ENCODE measurements at places on chromosomes 16 and 17.

DNA sequence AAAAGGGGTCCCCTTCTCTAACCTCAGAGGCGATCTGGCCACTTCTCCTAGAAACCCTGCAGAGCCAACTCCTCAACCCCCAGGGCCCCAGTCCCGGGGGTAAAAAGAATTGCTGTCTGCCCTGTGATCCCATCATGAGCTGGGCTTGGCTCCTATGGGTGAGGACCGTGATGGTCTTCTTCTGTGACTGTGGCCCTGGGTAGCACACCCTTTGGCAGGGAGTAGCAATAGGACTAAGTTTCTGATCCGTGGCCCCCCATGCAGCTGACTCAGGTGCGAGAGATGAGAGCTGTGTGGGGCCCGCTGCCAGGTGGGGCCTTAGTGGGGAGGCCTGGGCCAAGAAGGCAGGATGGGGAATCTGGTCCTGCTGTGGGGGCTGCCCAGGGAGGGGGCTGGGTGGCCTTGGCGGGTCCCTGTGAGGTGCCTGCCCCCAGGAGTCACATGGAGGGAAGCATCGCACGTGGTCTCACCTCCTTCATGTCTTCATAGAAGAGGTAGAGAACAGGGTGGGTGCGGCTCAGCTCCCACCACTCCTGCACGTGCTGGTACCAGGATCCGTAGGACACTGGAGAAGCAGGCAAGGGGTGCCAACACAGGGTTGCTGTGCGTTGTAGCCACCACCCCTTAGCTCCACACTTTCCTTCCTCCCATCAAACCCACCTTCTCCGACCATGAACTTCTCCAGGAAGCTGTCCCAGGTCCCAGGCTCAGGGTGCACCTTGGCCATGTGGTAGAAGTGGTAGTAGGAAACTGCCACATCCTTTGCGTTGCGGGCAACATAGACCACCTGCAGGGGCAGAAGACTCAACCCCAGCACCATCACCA lies 3.3 kb downstream of the SULT1A1 start:
- DNase-seq: no peak

DNA sequence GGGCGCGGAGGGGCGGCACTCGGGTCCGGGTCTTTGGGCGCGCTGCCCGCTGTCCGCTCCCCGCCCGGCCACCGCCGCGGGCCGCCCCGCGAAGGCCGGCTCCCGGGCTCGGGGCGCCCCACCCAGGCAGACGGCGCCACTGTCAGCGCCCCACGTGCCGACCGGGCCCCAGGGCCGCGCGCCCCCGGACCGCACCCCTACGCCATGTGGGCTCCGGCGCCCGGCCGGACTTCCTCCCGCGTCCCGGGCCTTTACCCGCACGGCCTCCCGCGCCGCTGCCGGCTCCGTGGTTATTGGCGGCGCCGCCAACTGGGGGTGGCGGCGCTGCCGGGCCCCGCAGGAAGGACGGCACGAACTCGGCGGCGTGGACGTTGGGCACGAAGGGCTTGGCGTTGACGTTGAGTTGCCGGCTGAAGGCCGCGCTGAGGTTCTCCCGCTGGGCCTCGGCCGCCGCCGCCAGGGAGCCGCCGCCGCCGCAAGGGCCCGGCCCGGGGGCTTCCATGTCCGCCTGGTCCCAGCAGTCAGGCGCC lies 577 bp downstream of the GSPT1 start:
- peak; percentile 47 for DNase-seq

DNA sequence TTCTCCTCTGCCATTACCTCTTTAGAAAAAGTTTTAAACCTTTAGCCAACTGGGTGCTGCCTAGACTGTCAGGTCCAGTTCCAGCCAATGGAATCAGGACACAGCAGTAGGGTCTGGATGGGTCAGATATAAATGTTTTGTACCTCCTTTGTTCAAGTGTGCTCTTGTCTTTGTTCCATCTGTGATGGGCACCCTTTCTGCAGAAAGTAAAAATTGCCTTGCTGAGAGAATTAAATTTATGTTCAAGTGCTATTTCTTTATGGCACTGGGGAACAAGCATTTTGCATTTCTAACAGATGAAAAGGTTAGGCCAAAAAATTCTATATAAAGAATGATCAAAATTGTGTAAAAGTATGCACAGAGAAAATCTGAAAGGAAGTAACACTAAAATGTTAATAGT lies 5.2 kb upstream of the HP start:
- DNase-seq: no peak

GRCh38 chr17:56165072-56165641 lies 11.9 kb downstream of the ANKFN1 start:
- no peak for DNase-seq

DNA sequence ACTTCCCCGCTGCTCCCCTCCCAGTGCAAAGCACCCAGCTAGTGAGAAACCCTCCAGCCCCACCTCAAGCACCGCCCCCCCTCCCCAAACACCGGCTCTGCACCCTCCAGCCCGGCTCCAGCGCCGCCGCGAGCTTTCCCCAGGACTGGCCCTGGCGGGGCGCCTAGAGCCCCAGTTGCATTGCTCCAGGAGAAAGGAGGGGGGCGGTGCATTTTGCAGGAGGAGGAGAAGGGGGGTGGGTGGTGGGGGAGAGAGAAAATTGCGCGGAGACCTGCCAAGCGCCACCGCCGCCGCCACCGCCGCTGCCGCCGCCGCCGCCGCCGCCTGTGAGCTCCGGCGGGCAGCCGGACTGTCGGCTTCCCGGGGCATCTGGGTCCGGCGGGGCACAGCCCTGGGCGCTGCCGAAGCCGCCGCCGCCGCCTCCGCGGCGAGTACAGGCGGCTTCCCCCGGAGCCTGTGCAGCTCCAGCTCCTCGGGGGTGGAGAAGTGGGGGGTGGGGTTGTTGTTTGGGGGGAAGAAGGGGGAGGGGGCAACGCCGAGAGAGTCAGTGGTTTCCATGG lies 333 bp upstream of the NOG start:
- peak; percentile 76 for DNase-seq

DNA sequence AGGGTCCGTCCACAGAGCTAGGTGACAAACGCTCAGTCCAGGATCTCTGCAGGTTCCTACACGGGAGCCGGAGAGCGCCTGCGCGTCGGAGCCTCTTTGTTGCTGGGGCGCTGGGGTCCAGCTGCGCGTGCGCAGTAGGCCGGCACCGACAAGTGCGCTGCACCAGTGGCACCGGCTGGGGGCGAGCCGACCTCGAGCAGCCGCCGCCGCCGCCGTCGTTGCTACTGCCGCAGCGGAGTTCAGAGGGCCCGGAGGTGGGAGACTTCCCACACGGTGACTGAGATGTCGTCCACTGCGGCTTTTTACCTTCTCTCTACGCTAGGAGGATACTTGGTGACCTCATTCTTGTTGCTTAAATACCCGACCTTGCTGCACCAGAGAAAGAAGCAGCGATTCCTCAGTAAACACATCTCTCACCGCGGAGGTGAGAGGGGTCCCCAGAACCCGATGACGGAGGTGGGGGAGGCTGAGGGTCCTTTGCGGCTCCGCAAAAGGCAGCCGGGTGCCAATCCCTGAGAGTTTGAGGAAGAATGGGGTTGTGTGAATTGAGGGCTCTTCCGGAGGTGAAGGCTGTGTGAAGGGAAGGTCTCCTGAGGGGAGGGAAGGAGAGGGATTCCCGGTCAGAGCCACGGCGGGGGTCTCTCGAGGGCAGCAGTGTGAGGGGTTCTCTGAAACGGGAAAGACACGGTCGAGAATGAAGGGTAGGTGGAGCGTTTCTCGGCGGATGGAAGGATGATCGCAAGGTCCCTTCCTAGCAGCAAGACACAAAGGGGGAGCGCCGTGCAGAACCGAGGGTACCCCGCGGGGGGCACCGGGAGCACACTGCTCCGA lies at the start of gene GDPD1:
Gene GDPD1 (plus strand): TSS at position 184 of the 831 bp plus-strand sequence. CDS start 99 bp downstream, at position 283.
- DNase-seq: peak; percentile 96

DNA sequence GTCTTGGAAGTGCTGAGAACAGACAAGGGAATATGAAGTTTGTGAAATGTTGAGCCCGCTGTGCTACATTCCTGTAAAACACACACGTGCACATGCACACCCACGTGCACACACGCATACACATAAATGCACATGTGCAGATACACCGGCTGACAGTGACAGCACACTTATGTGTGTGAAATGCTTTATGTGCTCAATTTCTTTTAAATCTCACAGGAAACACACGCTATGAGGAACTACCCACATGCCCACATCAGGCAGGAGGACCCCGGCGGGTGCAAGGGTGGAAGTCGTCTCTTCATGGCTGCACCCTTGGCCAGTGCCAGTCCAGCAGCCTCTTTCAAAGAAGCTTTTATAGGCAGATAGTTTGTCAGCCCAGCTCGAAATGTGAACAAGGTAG lies 561 bp upstream of the WFDC1 start:
- no peak for DNase-seq

DNA sequence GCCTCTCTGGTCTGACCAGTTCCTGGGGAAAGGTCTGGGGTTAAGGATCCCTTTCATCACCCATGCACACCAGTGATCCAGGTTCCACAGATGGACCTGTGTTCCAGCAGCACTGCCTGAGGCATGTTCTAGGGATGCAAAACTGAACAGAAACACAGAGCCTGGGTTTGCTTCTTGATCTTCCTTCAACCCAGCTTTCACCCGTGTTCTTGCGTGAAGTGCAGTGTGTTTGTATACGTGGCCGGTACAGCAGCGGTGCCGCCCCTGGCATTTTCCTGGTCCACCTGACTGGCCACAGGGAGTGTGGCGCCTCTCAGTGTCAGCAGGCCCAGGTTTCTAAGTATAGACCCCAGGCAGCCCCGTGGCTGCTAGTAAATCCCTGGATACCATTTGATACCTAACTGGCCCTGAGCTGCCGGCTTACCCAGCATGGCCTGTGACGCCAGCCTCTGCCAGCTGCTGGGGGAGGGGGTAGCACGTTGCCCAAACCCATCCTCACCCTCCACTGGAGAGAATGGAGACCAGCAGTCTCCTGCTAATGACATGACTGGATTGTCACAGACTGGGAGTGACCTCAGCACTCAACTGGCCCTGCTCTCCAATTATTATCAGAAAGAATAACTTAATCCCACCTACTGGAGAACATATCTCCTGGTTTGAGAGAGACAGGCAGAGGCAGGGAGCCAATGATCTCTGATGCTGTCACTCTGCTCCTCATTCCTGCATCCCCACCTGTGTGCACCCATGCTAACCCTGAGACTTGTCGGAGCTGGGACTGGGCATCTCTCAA lies 59.2 kb upstream of the LGALS9 start:
- DNase-seq: peak; percentile 73

DNA sequence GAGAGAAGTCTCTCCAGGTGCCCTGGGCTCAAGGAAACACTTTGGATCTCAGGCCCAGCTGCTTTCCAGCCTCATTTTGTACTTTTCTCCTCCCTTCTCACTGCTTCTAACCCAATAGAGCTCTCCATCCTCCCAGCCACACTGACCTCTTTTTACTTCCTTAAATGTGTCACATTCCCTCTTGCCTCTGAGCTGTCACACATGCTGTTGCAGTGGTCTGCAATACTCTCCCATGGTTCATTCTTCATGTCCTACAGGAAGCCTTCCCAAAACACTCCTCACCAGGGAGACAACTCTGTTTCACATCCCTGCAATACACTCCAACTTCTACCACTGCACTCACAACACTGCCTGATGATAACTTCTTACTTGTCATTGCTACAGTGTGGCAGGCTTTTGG lies 242.1 kb upstream of the DYNLRB2 start:
- DNase-seq: no peak
